Activated T-cell treated with anti-CD3 and anti-CD28 coated beads, Interleukin-2, amount 50 U/mL, for 48 hours (primary cell): ENCODE measurements at places on chromosomes 3 and 15.

GRCh38 chr3:28586325-28586724 lies 237.7 kb upstream of the AZI2 start:
- DNase-seq, result no peak

DNA sequence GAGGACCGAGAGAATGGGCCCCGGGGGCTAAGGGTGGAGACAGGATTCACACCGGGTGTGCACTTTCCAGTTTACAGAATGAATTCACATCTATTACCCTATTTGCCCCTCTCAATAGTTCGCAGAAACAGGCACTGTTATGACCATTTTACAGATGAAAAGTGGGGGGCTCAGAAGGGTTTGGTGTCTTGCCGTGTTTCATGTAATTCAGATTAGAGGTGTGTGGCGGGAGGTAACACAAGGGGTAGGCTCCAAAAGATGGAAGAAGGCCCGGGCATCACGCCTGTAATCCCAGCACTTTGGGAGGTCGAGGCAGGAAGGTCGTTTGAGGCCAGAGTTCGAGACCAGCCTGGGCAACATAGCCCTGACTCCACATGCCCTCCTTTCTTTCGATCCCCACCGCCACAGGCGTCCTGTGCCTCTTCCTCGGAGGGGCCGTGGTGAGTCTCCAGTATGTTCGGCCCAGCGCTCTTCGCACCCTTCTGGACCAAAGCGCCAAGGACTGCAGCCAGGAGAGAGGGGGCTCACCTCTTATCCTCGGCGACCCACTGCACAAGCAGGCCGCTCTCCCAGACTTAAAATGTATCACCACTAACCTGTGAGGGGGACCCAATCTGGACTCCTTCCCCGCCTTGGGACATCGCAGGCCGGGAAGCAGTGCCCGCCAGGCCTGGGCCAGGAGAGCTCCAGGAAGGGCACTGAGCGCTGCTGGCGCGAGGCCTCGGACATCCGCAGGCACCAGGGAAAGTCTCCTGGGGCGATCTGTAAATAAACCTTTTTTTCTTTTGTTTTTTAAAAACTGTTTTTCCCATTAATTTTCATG lies 3.4 kb downstream of the DUOXA2 start:
- DNase-seq, result no peak

- no peak for DNase-seq
Observed at GRCh38 chr15:85527895-85528294, 147.5 kb downstream of the AKAP13 start.

DNA sequence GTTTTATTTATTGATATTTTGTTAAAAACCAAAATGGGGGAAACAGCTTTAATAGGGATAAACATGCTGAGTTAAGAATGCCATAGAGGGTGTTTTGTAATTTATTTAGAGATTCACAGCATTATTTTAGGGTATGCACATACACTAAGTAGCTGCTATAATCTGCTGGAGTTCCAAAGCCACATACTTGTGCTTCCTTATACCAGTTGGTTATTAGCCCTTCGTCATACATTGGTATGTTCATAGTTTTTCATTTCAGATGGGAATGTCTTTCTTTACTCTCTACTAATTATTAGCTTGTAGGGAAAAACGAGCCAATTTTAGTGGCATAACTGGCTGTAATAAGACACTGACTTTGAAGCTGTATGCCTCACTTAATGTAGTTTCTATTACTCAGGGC lies 74.9 kb downstream of the PFN2 start:
- DNase-seq, result no peak

- no peak for DNase-seq
Observed at GRCh38 chr3:165491487-165491886, 295.3 kb upstream of the SLITRK3 start.
